Karpas-422 (cell line): ENCODE measurements at places on chromosomes 5 and 9. TPM values are rescaled to one million over a fixed set of nuclear protein-coding genes. Genes with fewer than 3 reads are reported as not detected.
A peak's percentile ranks its signal among the peaks of the same experiment; 100 is the strongest.

GRCh38 chr9:33044162-33044673 is 19.1 kb downstream of the DNAJA1 start:
- DNase-seq: peak; percentile 88

DNA sequence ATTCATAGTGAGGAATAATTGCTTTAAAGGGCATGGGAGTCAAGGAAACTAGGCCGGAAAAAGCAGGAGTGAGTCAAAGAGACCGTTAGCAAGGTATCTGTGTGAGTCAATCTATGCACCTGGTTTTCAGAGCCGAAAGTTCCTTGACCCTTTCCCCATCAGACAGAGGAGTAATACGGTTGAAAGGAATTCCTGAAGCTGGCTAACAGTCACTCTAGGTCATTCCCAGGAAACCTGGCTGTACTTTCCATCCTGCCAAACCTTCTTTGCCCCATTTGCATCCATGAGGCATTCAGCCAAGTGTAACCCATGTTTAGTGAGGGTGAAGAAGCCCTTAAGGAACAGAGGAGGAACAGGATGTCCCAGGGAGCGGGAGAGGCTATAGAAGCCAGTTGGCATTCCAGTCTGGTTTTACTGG is 16.2 kb downstream of the RBM18 start:
- no peak for DNase-seq

SLC31A2 gene
- total RNA-seq: 0.26 and 0.83 TPM in 2 replicates

IGFBPL1 gene
- total RNA-seq: not detected in 2 replicates

ZDHHC11B gene
- total RNA-seq: 0.34 and 1.5 TPM in 2 replicates

DNA sequence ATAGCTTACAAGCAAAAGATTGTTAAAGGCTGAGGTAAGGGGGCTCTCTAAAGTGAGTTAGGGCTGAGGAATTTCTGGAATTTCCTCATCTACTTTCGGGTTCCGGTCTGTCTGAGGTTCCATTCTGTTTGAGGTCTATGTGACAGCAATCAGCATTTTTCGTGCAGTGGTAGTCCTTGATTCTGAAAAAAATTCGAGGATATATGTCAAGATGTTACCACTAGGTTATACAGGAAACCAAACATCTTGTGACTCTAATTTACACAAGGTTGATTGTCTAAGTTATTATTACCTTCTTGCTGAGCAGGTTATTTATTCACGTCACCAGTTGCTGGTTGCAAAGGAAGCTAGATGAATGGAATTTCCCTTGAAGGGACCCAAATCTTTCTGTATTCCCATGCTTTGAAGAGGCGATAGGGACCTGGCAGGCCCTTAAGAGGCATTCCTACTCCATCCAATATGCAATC is 35.2 kb downstream of the RLN2 start:
- peak; percentile 33 for DNase-seq

TCOF1 gene
- 23.0 and 42.6 TPM in 2 replicates for total RNA-seq

- no peak for DNase-seq
Measured at GRCh38 chr9:114149181-114149580, 6.2 kb upstream of the COL27A1 start.

DNA sequence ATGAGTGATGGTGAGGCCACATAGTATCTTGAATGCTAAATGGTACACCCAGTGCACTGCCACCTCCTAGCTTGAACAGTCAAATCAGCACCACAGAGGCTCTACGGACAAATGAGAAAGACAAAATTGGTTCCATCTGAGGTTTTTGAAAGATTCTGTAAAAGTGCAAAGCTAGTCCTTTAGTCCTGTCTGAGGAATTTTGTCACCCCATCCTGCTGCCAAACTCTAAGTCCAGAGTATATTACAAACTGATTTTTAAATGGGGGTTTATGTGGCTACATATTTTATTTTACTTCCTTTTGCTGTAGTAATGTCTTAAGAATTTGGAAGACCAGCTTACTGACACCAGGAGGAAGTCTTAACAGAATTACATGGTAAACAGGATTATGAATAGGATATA is 7.7 kb downstream of the FREM1 start:
- DNase-seq: no peak

GRCh38 chr5:80975065-80975464 is 14.9 kb downstream of the RASGRF2 start:
- DNase-seq: no peak

GRCh38 chr5:162248107-162248713 is 180.6 kb downstream of the GABRG2 start:
- peak; percentile 41 for DNase-seq

ACTBL2 gene
- not detected in 2 replicates for total RNA-seq

SPATA6L gene
- 0.22 and 0.69 TPM in 2 replicates for total RNA-seq

DMRTA1 gene
- total RNA-seq: not detected in 2 replicates

IFNE gene
- not detected in 2 replicates for total RNA-seq

- peak; percentile 63 for DNase-seq
Measured at GRCh38 chr9:115883467-115884329, 269.9 kb upstream of the PAPPA start.

PCDHA1 gene
- total RNA-seq: not detected in 2 replicates

DNA sequence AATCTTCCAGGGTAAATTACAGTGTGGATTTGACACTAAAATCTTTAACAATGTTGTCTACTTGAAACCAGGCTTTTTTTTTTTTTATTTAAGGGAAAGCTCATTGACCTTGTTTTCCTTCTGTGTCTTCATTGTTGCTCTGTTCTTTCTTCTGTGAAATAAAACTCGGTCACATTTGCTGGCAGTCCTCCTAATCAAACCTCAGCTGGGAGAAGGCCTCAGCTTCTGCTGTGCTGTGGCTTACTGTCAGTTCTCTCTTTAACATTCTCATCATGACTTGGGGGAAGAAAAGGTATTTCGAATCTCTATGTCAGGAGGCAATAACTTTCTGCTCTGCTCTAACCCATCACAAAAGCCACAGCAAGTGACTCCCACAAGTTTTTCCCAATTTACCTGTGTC is 268.9 kb downstream of the ZNF608 start:
- DNase-seq: no peak

GRCh38 chr5:1733369-1733768 is 66.3 kb downstream of the MRPL36 start:
- no peak for DNase-seq

GRCh38 chr9:31320494-31320893 is 1063.9 kb upstream of the ACO1 start:
- no peak for DNase-seq

CARD9 gene
- total RNA-seq: 1.3 and 2.9 TPM in 2 replicates

GRCh38 chr5:37184748-37185364 is 64.3 kb downstream of the CPLANE1 start:
- peak; percentile 65 for DNase-seq

NSG2 gene
- total RNA-seq: not detected in 2 replicates

DNA sequence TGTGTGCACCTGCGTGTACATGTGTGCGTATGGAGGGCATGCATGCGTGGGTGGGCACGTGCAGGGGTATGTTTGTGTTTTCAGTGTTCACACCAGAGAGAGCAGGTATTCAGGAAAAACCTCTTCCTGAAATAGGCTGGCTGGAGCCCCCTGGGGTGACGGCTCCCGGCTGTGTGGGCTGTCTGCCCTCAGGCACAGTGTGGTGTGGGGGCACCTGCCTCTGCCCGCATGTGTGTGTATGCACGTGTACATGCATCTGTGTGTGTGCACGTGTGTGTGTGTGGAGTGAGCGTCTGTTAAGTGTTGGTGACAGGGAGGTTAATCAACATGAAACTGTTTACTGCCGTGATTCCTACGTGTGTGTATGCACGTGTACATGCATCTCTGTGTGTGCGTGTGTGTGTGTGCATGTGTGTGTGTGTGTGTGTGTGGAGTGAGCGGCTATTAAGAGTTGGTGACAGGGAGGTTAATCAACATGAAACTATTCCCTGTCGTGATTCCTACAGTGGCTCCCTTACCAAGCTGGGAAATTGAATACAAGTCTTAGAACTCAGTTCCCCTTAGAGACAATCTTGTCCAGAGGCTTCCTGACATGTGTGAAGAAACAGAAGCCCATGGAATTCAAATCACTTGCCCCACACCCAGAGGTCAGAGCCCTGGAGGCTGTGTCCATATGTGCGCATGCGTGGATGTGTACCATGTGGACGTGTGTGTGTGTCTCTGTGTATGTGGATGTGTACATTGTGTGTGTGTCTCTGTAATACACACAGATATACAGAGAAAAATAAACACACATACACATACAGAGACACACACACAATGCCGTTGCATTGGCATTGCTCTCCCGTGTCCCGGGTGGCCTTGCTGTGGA is 372.4 kb upstream of the IRX4 start:
- DNase-seq: no peak

DNA sequence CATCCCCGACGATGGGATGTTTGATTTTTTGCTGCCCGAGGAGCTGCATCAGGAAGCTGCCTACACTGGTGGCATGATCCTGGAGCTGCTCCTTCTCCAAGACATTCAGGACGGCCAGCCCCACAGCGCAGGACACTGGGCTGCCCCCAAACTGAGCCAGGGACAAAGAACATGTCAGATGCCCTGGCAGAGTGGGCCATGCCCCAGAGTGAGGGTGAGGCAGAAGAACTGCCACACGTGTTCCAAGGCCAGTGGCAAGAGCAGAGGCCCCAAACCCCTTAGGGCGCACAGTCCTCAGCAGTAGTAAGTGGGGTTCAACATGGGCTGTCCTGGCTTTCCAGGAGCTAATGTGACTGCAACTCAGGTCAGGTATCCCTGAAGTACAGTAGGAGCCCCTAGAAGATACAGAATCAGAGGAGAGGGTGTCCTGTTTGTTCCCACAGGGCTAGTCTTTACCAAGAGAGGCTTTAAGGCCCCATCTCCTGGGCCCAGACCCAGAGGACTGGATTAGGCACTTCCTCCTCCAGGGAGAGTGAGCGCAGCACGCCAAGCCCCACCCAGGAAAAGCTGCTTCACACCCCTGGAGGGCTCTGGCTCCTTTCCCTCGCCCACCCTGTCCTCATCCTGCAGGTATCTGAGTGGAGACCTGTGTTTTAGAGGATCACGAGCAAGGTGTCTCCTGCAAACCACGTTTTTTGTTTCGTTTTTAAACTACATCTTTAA is 11.1 kb downstream of the HNRNPAB start:
- DNase-seq: peak; percentile 43

- DNase-seq: no peak
Measured at GRCh38 chr9:134316449-134317160, 9.7 kb upstream of the RXRA start.

- no peak for DNase-seq
Measured at GRCh38 chr9:134061019-134061687, 6.7 kb downstream of the BRD3 start.

DNA sequence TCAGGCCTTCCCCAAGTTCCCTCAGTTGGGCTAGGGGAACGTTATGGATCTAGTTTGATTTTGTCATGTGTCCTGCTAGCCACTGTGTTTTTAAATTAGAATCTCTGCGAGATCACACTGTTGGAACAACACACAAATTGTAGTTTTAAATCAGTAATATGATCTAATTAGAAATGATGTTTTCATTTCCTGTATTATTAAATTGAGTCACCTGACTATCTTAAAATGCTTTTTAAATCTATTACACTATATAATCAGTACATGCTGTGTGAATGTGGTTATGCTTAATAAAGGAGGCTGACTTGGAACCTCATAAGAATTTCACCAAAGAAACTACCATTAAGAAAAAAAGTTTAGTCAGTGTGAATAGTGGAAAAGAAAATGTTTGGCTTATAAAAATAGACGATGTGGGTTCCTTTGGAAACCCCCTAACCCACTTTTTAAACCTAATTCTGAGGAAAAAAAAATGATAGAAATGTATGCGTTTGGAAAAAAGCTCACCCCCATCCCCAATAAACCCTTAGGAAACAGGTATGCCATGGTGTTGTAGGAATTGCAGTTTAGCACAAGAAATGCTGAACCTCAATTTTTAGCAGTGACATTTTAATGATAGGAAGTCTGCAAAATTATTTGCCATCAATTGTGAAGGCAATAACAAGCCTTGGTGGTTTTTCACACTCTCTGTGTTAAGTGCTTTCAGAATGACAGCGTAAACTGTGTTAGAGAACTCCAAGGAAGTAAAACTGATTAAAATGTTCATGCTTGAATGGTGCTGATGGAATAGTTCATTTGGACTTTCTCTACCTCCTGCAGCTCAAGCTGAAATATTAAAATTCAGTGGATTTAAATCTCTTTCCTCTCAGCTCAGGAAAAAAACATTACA is 59.0 kb downstream of the TLE4 start:
- DNase-seq: no peak

- DNase-seq: no peak
Measured at GRCh38 chr9:135329571-135330306, 149.8 kb upstream of the PPP1R26 start.

DNA sequence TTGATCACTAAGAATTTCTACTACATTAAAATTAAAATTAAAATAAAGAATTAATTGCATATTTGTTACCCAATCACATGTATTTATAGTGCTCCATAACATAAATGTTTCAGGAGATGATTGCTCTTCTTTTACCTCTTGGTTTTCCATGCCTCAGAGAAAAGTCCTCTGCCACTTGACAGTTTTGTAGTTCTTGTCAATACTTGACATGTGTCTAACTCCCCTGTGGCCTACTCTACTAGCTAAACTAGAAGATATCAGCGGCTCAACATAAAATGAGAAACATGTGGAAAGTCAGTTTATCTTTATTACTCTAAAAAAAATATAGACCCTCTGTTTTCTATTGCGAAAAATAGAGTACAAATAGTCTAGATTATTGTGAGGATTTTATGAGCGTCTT is 650.6 kb upstream of the NUDT12 start:
- DNase-seq: no peak

GRCh38 chr5:87002485-87002884 is 265.2 kb upstream of the RASA1 start:
- no peak for DNase-seq

DDX4 gene
- total RNA-seq: not detected in 2 replicates

- DNase-seq: no peak
Measured at GRCh38 chr5:180467028-180467975, 26.9 kb upstream of the CNOT6 start.

PHF24 gene
- not detected in 2 replicates for total RNA-seq

- no peak for DNase-seq
Measured at GRCh38 chr5:3564827-3565518, 30.7 kb upstream of the IRX1 start.

GRCh38 chr9:122819791-122820489 is 8.4 kb downstream of the PDCL start:
- no peak for DNase-seq

DNA sequence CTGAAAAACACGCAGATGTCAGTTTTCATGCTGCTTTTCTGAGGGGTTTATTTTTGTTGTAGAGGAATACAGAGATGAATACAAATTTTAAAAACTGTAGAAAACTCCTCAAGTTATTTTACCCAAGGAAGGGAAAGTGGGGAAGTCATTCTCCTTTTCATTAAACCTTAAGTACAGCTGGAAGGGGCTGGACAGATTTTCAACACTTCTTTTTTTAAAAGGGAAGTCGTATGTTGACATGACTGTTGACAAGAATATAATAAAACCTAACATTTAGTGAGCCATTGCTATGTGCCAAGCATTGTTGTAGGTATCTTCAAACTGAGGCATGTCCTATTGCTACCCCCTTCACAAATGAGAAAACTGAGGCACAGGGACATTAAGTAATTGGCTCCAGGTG is 235.7 kb upstream of the ELL2 start:
- no peak for DNase-seq

GRCh38 chr5:14968796-14969195 is 97.2 kb upstream of the ANKH start:
- DNase-seq: no peak

DNA sequence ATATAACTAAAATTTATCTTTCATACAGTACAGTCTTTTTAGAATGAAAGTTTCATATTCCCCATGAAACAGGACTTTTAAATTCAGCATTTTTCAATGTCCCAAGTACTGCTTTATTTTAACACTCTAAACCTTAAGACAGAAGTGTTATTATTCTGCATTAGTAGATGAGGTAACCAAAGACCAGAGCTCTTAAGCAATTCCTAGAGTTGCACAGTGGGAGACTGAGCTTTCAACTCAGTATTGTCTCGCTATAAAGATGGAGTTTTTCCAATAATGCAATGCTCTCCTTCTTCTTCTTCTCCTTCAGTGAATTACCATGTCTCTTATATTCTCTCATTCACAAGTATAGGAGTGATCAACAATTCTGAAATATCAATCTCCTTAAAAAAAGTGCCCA is 479.7 kb downstream of the CETN3 start:
- no peak for DNase-seq
